Muscle of back (tissue), 13 donors: ENCODE measurements at places on chromosomes 1 and 21. TPM values are rescaled to one million over a fixed set of nuclear protein-coding genes. Genes with fewer than 3 reads are reported as not detected.

LCE1E gene
- polyA plus RNA-seq = not detected

NMNAT2 gene
- polyA plus RNA-seq = 1.9 TPM

ABCG1 gene
- 7.8 TPM for polyA plus RNA-seq

FCRL1 gene
- polyA plus RNA-seq = 1.4 TPM

BATF3 gene
- polyA plus RNA-seq = 1.1 TPM

TTC39A gene
- polyA plus RNA-seq = 4.1 TPM

IQGAP3 gene
- polyA plus RNA-seq = 8.0 TPM

ISG20L2 gene
- 25.0 TPM for polyA plus RNA-seq

CELF3 gene
- 0.76 TPM for polyA plus RNA-seq

NBPF4 gene
- polyA plus RNA-seq = not detected

HEYL gene
- 49.6 TPM for polyA plus RNA-seq

NR0B2 gene
- not detected for polyA plus RNA-seq

TFF2 gene
- not detected for polyA plus RNA-seq

TFF1 gene
- polyA plus RNA-seq = not detected

SLC45A1 gene
- polyA plus RNA-seq = 0.59 TPM

LCE2B gene
- not detected for polyA plus RNA-seq

SORT1 gene
- 24.9 TPM for polyA plus RNA-seq

ITLN2 gene
- not detected for polyA plus RNA-seq

GJA8 gene
- polyA plus RNA-seq = not detected

C1QC gene
- polyA plus RNA-seq = 42.1 TPM

PLOD1 gene
- polyA plus RNA-seq = 161 TPM

PRR9 gene
- polyA plus RNA-seq = not detected

CRB1 gene
- polyA plus RNA-seq = 0.64 TPM
